ELR (cell line): ENCODE measurements at places on chromosomes 12 and 14.
A peak's percentile ranks its signal among the peaks of the same experiment; 100 is the strongest.

DNA sequence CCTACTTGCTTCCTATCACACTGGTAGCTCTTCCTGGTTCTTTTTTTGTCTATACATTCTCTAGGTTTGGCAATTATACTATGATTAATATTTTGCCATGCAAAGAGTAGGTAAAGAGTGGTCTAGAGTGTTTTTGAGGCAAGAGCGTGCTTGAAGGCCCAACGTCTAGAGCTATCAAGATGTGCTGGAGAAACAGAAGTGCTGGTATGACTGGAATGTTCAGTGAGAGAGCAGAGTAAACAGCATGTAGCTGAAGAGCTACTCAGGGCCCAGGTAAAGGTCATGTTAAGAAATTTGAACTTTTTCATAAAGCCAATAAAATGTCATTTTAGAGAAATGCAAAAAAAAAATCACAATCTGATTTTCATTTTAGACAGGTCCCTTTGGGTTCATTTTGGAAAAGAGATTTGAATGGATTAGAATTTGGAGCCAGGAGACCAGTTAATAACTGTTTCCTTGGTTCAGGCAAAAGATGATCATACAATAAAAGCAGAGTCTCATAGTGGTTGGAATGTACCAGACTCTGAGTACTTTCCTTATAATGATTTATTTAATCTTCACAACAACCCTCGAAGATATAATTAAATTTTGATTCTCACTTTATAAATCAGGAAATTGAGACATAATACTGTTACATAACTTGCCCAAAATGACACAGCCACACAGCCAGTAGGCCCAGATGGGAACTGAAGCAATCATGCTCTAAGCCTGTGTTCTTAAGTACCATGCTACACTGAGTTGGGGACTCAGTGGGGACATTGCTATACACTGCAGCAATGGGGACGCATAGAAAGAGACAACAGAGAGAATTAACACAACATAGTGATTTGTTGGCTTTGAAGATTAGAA is 350.1 kb downstream of the NELL2 start:
- no peak for DNase-seq

GRCh38 chr12:27828196-27828595 is 48.2 kb upstream of the MANSC4 start:
- peak; percentile 84 for DNase-seq

DNA sequence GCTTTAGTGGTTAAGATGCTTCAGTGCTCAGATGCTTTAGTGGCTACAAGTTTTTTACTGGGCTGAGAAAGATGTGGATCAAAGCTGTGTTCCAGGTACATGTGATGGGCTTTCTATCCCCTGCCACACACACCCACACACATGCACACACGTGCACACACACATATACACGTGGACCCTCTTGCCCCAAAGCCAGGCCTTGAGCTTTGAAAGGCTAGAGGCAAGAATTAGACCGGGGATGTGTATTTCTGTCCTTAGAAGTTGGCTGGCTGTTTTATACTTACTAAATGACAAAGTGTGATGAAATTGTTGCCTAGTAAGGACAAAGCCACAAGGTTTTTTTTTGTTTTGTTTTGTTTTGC is 376.5 kb downstream of the C12orf75 start:
- no peak for DNase-seq

- DNase-seq: no peak
Observed at GRCh38 chr12:62711631-62712241, 223.2 kb downstream of the PPM1H start.

DNA sequence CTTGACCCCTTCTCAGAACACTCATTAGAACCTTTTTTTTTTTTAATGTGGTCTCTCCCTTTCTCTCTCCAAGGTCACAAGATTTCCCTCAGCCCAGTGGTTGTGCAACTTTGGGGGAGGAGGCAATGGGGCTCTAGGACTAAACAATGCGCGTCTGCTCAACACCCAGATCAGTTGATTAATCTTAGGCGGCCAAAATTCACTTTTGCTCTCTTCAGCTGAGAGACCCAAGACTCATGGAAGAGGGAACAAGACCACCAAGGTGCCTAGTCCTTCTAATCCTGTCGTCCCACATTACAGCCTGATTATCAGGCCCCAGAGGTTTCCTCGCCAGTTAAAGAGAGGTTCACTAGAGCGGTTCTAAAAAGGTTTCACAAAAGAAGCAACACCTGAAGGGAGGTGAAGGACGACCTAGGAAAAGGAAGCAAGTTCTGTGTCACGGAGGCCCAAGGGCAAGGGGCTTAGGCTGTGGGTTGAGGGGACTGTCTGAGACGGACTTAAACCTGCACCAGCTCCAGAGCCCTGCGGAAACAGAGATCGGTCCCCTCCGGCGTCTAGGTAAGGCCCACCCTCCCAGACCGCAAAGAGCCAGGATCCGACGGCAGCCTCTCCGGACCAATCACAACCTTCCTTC is 824 bp upstream of the TARBP2 start:
- DNase-seq: peak; percentile 68

DNA sequence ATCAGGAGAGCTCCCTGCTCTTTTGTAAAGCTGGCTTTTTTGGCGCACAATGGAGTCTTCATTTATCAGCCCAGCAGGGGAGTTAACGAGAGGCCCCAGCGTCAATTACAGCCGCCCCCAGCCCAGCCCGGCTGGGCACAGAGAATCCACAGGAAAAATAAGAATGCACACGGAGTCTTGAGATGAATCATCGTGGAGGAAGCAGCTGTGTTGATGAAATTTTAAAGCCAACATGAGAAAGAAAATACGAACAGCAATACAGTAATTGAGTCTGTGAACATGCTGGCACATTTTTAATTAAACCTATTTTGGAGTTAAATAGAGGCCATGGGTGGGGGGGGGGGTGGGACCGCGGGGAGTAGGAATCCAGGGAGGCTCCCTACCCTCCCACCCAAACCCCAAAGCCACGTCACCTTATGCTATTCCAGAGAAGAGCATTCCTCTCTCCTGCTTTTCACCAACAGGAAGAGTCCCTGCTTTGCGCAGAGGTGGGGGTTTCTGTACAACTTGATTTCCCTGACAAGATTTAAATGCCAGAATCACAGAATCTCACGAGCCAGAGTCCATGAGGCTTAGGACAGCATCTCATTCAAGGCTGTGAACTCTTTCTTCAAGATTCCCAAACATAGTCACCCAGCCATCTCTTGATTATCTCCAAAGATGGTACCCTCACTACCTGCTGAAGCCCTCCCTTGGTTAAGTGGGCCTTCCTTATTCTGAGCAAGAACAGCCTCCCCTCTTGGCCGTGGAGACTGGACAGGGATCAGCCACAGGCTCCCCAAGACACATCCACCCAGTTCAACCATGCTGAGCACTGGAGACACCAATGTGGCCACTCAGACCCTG is 50.3 kb downstream of the CCNK start:
- DNase-seq: peak; percentile 67

DNA sequence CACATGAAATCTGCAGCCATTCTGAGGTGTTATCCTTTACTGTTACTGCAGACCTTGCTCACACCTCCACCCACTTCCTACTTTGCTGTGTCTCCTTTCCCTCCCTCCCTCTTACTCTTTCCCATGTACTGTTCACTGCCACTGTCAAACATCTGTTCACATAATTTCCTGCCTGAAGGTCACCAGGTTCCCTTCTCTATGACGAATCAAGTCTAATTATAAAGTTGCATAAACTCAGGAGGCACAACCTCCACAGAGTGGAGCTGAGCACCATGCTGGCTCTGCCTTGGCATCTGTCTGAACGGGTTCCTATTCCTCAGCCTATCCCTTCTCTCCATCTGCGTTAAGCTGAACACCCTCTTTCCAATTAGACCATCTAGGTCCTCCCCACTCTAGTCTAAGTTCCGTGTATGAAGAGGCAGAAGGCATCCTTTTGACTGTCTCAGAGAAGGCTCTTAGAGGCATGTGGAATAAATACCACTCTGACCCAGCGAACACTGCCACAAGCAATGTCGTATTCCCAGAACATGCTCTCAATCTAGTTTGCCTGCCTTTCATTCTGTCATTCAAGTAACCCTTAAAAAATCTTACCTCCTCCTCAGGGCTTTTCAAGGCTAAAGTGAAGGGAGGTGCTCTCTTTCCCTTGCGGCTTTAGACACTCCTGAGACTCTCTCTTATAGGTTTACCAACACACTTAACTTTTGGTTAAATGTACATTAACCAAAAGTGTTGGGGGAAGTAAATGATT is 48.7 kb downstream of the ACADS start:
- no peak for DNase-seq

GRCh38 chr14:60163693-60164092 is 1.5 kb downstream of the DHRS7 start:
- DNase-seq: no peak

DNA sequence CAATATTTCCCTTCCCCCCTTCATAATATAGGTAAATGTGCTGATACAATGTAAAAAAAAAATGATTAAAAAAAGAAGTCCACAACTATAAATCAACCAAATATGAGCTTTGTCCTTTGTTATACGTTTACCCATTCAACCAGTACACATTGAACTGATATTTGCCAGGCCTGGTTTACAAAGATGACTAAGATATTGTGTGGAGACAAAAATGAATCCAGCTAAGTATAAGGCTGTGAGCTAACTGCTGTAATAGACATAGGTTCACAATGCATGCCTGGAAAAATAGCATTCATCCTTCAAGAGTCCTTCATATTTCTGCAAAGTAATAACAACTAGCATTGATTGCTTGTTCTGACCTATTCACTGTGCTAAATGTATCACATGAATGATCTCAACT is 6.9 kb downstream of the C12orf56 start:
- DNase-seq: no peak

DNA sequence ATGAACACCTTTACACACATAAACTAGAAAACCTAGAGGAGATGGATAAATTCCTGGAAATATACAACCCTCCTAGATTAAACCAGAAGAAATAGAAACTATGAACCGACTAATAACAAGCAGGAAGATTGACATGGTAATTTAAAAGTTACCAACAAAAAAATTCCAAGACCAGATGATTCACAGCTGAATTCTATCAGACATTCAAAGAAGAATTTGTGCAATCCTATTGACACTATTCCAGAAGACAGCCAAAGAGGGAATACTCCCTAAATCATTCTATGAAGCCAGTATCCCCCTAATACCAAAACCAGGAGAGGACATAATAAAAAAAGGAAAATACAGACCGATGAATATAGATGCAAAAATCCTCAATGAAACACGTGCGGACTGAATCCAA is 102.6 kb upstream of the KRR1 start:
- DNase-seq: no peak

GRCh38 chr14:104296388-104297312 is 158.3 kb downstream of the KIF26A start:
- no peak for DNase-seq

GRCh38 chr12:42094277-42094676 is 50.4 kb downstream of the GXYLT1 start:
- peak; percentile 79 for DNase-seq

DNA sequence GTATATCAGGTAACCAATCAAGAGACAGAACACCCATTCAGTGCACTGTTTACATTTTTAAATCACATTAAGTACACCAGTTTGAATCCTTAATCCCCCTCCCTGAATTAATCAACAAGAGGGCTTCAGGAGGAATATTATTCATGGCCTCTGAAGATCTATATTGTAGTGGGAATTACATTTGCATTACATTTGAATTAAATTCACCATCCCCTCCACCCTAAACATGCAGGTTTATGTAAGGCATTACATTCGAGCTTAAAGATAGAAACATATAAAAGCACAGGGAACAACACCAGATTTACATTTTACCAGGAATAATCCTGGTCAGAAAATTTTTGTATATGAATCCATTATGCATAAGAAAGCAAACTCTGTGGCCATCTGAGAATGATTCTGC is 197.8 kb upstream of the KITLG start:
- no peak for DNase-seq

DNA sequence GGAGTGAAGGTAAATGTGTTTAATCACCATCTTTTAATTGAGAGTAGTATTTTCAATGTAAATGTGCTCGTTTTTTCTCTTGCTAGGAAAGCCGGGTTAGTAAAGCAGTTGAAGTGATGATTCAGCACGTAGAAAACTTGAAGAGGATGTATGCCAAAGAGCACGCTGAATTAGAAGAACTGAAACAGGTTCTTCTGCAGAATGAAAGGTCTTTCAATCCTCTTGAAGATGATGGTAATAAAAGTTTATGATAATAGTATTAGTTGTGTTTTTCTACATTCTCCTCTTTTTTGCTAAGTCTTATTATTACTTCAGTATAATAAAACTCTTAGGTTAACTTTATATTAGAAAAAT is 93.9 kb downstream of the DNAI7 start:
- no peak for DNase-seq

GRCh38 chr12:62834971-62835547 is 99.9 kb downstream of the PPM1H start:
- peak; percentile 62 for DNase-seq

- no peak for DNase-seq
Observed at GRCh38 chr12:105944628-105945027, 194.1 kb downstream of the NUAK1 start.

DNA sequence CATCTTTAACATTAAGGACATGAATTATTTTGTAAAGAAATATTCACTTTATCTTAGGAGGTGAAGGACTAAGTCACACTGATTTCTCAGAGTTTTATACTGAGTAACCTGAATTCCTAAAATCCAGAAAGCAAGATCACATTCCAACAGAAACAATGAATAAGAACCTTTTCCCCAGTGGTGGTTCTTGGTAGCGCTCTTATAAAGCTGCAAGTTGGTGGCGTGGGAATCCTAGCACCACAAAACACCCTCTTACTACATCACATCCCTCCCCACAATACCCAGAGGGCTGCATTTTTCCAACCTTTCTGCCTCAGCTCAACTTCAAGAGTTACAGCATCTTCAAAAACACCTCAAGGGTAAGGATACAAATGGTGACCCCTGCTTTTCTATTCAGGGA is 44.0 kb upstream of the SMUG1 start:
- peak; percentile 60 for DNase-seq

GRCh38 chr14:49955024-49955423 is 62.1 kb downstream of the ARF6 start:
- no peak for DNase-seq
